ENCODE measurements at places on chromosomes 4 and X.

DNA sequence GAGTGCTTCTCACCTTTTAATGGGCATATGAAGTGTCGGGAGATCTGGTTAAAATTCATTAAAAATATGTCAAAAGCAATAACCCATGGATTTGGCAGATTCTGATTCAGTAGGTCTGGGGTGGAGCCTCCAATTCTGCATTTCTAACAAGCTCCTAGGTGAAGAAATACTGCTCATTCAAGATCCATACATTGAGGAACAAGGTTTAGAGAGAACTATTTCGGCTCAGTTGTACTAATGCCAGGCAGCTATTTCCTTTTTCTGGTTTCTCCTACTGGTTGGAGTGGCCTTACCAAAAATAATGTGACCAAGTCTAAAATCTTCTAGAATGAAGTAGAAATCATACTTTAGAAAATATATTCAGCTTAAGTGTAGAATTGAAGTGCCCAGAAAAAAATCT is 117.5 kb downstream of the TSPAN7 start:
- DNase-seq: peak; percentile 18

GRCh38 chr4:177222781-177223180 is 86.9 kb upstream of the NEIL3 start:
- no peak for DNase-seq

- no peak for DNase-seq
These were observed 29.9 kb downstream of the TKTL1 start for GRCh38 chrX:154325541-154325940.

- no peak for DNase-seq
These were observed 857.0 kb upstream of the HTR2C start for GRCh38 chrX:113726898-113727297.

DNA sequence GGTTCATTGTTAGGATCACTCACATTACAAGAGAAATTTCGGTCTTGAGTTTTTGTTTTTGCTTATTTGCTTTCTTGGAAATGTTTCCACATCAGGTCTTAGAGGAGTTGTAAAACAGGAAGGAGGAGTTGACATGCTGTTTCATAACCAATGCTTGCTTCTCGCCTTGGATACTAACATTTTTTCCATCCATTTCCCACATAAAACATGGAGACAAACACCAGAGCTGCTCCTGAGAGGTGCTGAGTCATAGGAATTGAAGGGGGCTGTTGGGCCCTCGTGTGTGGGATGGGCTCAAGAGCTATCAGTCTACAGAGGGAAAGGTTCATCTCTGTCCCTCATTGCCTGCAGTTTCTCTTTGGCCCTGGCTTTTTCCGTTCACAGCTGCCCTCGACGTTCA is 29.9 kb downstream of the TBL1X start:
- peak; percentile 21 for DNase-seq

DNA sequence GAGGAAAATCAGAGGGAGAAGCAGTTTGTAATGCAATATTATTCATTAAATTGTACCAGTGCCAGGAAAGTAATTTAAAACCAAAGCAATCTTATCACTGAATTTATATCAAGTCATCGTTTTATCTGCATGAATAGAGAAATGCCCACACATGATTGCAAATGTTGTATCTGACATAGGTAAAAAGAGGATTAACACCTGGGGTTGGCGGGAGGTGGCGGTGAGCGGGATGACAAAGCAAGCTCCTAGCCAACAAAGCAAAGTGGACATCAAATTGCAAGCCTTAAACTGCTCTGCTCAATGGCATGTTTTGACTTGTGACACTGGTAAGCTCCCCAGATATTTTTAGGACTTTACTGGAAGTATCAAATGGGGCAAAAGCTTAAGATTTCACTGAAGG is 16.4 kb downstream of the HPGD start:
- DNase-seq: no peak

DNA sequence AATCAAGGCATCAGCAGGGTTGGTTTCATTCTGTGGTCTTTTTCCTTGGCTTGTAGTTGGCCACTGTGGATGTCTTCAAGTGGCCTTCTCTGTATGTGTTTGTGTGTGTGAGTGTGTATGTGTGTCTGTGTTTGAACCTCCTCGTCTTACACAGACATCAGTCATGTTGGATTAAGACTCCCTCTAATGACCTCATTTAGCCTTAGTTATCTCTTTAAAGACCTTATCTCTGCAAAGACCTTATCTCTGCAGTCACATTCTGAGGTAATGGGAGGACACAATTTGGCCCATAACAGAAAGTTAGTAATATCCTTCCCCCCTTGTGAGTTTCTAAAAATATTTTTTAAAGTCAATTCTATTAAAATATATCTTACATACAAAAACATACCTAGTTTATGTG is 126.7 kb downstream of the EMCN start:
- no peak for DNase-seq

DNA sequence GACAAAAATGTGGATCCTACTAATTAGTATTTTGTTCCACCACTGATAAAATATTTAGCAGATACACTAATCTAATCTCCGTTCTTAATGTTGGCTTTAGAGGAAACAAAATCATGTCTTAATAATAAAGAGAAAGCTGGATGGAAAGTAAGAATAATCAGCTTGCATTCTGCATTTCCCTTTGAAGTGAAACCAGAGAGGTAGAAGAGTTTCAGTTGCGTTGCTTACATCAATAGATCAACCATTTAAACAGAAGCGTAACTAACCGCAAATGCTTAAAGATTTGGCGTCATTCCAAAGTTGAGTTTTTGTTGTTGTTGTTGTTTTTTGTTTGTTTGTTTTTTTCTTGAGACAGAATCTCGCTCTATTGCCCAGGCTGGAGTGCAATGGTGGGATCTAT is 168.9 kb downstream of the TRIML1 start:
- DNase-seq: no peak

GRCh38 chr4:53686521-53686920 is 95.2 kb upstream of the LNX1 start:
- DNase-seq: no peak

DNA sequence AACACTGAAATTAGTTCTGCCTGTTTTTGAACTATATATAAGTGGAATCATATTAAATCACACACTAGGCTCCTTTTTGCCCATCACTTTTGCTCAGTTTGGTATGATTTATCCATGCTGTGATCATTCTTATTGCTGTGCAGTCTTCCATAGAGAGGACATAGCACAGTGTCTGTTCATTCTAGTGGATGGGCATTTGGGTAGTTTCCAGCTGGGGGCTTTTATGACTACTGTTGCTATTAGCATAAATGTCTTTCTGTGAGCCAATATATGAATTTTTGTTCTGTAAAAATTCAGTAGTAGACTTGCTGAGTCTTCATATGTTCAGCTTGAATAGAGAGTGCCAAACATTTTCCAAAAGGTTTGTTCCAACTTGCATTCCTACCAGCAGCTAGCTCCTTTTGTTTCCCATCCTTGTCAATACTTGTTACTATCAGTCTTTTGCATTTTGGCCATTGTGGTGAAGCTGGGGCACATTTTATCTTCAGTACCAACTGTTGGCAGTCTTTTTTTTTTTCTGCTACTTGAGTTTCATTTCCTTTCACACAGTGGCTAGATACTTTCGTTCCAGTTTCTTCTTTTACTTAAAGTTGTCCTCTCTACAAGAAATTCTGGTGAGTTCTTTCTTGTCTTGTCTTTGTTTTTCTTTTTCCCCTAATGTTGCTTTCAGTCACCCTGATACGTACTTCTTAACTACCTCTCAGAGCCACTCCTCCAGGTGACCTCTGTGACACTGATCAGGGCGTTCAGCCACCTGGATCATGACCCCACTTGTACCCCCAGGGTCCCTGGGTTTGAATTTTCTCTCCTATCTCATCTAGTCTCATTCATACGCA is 87.0 kb downstream of the ANXA3 start:
- DNase-seq: no peak

DNA sequence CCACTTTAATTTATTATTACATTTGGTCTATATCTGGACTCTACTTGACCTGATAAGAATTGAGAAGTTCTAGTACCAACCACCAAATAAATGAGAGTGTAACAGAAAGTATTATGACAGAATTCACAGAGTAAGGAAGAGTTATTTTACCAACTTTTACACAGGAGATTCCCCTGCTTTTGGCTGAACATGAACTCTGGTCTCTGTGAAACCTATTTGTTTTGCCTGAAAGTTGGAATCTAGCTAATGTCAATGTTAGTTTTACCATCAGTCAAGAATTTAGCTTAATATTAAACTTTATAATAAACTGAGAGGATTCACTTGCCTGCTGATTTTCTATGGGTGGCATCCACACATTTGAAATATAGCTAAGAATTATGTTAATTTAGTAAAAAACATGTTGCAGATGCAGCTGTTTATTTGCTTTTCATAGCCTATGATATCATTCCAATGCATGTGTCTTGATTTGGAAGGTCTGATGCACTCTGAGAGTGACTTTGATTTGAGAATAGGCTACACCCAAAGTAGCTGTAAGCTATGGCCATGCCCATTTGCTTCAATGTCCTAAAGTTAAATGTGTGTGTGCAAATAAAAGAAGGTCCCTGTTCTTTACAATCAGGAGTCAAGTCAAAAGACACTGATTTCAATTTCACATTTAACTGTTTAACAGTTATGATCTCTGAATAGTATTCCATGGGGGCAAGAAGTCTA is 150.9 kb upstream of the RASGEF1B start:
- no peak for DNase-seq

- no peak for DNase-seq
These were observed 735.1 kb upstream of the LCORL start for GRCh38 chr4:18756671-18757070.

DNA sequence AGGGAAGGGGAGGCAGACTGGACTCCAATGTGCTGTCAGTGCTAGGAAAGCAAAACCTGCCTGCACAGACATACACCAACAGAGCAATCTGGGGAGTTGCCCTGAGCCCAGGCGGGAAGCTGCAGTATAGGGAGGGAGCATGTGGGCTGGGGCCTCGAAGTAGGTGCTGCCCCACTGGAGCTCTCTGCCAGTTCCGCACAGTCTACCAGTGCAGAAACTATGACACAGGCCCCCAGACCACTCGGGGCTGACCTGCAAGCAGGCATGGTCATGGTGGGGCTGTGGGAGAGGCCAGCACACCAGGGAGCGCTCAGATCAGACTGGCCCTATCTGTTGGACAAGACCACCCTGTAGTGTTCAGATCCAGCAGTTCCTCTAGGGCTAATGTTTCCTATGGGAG is 344.1 kb upstream of the TRAM1L1 start:
- no peak for DNase-seq

DNA sequence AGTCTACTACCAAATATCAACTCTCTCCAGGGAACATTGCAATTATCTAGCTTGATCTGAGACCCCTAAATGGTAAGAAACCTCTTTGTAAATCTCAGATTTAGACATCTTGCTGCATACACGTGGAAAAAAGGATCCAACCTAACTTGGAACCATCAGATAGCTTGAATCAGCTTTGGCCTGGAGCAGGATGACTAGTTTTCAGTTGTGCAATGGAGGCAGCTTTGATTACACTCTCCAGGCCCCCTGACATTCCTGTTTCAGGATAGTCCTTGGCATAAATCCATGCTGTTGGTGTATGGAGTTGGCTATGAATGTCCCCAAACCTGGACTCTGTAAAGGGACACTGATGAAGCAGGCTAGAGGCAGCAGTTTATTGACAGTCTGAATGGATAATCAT is 1061.9 kb upstream of the TENM3 start:
- DNase-seq: no peak

DNA sequence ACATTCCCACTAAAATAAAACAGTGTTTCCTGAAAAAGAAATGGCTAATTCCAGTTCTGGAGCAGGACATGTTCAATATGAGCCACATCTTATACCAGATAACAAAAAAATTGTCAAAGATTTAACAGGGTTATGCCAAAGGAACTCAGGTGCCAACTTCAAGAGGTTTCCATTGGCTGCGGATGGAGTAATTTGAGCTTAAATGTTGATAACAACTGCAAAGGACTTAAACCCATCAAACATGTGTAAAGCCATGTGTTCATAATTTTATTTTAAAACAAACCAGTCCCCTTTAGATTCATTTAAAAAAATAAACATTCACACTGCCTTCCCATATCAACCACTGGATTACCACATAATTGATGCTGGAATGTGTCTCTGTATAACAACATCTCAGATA is 156.4 kb upstream of the PCDH18 start:
- DNase-seq: no peak

DNA sequence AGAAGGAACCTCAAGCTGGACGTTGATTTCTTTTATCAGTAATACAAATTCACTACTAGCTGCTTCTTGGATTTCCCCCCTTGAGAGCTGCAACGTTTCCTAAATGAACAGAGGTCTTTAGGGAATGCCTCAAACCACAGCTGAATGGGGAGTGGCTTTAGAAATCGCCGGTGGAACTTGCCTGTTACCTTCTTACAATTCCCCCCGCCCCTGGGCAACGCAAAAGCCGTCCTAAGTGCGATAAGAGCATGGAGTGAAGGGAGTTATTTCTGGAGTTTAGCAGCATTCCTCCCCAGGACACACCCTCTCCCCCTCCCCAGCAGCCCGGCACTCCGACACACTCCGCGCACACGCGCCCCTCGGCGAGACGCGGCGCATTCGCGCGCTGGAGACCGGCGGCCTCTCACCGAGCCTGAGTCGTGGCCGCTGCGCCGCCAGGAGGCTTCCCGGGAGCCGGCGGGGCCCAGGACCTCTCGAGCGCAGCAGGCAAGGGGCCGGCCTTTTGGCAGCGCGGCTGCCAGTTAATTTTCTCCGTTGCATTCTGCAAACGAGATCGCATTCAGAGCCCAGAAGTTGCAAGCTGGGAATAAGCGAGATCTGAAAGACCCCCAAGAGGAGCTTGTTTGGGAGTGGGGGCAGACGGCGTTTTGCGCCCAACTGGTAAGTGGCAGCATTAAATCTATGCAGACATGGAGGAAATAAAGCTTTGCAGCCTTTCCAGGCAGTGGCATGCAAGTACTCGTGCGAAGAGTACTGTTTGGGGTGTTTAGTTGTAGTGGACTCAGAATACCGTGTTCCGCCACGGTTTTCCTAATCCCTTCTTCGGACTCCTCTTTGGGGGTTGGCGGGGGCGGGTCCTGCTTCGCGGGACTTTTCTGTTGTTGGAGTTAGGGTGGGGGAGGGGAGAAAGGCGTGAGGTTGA is 134.7 kb downstream of the PALLD start:
- no peak for DNase-seq

DNA sequence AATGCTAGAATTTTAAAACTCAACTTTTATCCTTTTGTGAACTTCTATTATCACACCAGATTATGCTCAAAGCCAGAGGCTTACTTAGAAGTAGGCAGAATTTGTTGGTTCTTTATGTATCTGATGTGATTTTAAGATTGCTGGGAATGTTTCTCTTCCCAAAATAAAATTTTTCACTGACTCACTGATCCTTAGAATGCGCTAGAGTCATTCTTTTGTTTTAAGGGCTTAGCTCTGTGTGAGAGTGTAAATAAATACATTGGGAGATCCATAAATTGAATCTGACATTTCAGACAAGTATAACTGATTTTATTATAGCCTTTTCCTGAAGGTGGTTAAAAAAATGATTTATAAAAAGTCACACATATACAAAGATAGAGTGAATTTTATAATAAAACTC is 101.3 kb downstream of the LARP1B start:
- no peak for DNase-seq

DNA sequence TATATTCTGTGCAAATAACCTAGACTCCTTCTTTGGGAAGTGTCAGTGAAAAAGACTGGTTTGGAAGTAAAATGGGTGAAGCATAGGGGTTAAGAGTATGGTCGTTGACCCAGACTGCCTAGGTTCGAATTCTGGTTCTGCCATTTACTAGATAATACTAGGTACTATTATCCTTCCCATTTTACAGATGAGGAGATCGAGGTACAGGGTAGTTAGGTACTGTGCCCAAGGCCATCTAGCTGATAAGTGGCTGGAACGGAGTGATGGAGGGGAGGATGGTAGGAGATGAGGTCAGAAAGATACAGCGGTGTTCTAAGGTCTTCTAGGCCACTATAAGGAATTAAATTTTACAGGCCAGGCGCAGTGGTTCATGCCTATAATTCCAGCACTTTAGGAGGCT is 11.1 kb downstream of the GLOD5 start:
- DNase-seq: no peak

Measured in inflammatory macrophage treated with lipopolysaccharide for 1 hour (primary cell).